T-cell (primary cell): ENCODE measurements at places on chromosomes 13 and 19. TPM values are rescaled to one million over a fixed set of nuclear protein-coding genes. Genes with fewer than 3 reads are reported as not detected.

GRCh38 chr19:33769208-33769607 is 27.5 kb upstream of the KCTD15 start:
- no peak for DNase-seq

DNA sequence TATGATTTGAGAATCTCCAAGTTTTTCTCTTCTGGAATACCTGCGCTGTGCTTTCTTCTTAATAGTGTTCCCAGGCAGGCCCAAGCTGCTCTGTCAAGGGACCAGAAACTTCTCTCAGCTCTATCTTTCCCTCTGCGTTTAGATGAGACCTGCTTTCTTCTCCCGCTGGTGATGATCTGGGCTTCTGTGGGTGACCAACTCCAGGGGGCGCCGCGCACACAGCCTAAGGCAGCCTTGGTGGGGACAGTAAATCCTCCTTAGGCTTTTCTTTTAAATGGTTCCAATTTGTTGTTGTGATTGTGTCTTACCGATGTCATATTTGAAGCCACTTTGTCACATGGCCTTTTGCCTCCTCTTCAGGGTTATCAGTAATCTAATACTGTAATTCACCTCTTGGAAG is 439.4 kb upstream of the KLF12 start:
- DNase-seq, result no peak

NPAS1 gene
- total RNA-seq, result 1.1 TPM

DNA sequence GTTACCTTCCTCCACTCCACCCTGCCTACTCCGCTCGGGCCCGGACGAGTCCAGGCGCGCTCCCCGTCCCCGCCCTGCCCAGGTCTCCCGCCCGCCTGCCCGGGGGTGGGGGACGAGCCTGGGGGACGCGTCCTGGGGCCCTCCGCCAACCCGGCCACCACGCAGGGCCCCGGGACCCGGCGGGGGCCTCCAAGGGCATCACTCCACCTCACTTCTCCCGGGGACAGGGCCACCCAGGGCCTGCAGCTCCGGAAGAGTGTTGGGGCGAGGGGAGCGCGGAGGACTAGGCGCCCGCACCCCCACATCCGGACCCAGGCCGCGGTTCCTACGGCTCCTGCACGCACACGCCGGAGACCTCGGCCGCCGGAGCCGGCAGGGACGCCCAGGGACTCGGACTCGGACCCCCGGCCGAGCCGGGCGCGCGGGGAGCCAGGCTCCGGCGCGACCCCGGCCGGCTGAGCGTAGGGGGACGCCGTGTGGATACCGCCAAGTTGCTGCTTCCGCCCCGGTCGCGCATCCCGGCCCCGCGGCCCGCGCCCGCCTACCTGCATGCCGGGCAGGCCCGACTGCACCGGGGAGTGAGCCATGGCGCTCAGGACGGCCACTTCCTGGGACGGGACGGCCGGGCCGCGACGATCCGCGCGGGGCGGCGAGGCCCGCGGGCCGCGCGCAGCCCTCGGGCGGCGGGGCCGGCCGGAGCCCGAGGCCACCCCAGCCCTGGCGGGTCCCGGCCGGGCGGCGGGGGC is 534 bp downstream of the STK24 start:
- DNase-seq, result peak; percentile 42

GRCh38 chr13:78675112-78675511 is 16.2 kb upstream of the OBI1 start:
- DNase-seq, result no peak

DNA sequence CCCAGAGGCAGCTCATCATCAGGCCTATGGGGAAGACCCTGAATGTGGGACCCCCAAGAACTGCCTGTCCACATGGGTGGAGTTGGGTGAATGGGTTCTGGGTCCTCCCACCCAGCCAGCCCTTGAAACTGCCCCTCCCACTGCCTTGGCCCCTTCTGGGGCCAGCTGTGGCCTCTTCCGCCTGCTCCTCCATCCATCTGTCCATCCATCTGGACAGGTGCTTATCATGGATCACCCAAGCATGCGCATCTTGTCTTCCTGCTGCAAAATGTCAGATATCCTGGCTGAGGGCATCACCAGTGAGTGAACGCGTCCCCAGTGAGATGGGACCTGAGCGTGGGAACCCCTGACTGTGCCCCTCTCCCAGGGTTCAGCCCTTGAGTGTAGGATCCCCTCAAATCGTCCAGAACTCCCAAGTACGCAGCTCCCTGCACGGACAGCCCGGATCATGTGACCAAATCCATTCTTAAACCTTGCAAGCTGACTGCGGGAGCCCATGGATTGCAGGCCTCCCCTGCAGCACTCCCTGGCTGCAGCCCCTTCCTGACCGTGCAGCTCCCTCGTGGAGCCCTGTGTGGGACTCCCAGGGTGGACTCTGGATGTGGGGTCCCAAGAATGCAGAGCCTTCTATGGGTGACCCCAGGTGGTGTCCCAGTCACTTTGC is 2.0 kb downstream of the STXBP2 start:
- no peak for DNase-seq

CLEC17A gene
- total RNA-seq, result 1.8 TPM

- no peak for DNase-seq
Observed at GRCh38 chr13:113612607-113613006, 28.1 kb downstream of the TFDP1 start.

CBY2 gene
- 0.22 TPM for total RNA-seq

ZNF546 gene
- 6.8 TPM for total RNA-seq

DNA sequence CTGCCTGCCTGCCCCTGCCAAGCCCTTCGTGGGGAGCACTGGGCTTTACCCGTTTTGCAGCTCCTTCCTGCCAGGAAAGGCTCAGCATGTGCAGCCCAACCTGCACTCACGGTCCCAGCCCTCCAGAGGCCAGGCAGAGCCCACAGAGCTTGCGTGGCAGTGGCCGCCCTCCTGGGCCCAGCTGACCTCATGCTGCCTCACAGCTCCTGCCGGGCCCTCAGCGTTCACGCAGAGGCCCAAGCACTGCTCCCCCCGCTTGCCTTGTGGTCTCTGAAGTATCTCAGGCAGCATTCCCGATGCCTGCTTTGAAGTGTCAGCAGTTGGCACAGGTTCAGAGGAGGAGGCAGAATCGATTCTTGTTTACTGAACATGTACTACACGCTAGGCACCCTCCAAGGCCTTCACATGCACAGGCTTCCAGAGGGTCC is 32.5 kb downstream of the CAPN12 start:
- no peak for DNase-seq

FBN3 gene
- total RNA-seq, result 0.03 TPM

DNA sequence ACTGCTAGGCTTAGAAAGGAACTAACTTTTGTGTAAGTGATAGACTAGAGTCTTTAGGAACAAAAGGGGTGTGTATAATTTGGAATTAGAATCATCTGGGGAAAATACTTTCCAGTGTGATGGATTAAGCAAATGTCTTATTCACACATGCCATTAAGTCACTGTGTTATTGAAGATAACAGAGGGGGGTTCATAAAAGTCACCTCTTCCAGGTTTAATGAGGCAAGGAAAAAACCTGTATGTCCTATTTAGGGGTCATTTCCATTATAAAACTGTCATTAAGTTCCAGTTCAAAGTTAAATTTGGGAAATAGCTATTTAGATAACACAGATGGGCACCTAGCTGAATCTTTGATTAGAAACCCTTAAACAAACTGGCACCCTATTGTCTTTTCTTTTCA is 505.0 kb upstream of the GPC6 start:
- DNase-seq, result no peak

FUT2 gene
- not detected for total RNA-seq

- no peak for DNase-seq
Observed at GRCh38 chr13:19665427-19665859, 32.0 kb downstream of the MPHOSPH8 start.

DNA sequence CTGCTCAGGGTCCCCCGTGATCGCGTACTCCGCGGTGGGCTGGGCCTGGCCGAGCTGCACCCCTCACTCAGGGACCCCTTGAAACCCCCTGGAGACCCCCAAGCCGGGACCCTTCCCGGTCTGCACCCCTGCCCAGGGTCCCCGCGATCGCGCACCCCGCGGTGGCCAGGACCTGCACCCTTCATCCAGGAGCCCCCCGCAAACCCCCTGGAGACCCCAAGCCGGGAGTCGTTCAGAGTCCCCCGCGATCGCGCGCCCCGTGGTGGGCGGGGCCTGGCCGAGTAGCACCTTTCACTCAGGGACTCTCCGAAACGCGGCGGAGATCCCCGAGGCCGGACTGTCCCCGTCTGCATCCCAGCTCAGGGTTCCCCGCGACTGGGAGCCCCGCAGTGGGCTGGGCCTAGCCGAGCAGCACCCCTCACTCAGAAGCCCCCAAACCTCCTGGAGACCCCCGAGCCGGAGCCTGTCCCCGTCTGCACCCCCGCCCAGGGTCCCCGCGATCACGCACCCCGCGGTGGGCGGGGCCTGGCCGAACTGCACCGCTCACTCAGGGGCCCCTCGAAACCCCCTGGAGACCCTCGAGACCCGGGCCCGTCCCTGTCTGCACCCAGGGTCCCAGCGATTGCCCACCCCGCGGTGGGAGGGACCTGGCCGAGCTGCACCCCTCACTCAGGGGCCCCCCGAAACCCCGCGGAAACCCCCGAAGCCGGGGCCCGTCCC is 748 bp downstream of the LMNB2 start:
- DNase-seq, result peak; percentile 49

DNA sequence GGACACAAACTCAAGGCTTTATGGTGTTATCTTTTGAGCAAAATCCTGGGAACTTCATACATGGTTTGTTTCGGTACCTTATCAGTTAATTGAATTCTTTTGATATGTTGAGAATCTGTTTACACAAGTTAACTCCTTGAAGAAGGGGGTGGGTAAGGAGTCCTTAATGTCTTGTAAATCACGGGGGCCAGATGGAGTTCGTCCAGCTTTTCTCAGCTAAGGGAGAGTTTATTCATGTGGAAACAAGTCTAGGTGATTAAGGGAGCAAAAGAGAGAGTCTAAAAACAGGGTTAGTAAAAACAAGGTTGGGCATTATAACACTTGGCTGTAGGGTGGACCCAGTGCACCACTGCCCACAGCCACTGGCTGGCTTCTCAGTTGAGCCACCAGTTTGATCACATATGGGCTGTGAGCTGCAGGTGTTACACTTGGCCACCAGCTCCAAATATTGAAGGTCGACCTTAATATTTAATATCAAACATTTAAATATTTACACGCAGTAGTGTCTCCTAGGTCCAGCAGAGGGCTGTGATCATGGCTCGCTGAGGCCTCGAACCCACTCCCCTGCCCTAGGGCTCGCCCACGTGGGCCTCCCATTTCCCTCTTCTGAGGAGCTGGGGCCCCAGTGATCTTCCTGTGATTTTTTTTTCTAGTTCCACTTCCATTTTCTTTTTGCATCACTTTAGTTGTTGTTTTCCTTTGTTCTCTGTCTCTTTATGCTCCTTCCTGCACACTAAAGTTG is 21.0 kb upstream of the ZNF43 start:
- DNase-seq, result no peak

TMPRSS9 gene
- total RNA-seq, result not detected

DNA sequence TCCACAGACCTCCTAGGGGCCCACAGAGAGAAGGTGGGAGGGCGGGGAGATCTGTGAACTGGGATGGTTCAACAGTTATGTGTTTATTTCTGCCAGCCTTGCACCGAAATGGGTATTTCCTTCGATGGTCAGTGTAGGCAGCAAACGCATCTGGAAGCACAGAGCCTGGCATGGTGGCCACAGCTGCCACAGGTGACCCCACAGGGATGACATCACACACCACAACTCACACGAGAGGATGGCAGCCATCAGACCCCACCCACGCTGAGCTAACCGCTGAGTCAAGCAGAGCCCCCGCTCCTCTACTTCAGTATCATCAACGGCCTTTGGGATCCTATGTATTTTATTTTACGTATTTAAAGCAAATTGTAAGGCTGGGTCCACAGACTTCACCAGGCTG is 37.4 kb downstream of the NAXD start:
- no peak for DNase-seq

ODAD3 gene
- not detected for total RNA-seq

TNNI3 gene
- not detected for total RNA-seq

DNA sequence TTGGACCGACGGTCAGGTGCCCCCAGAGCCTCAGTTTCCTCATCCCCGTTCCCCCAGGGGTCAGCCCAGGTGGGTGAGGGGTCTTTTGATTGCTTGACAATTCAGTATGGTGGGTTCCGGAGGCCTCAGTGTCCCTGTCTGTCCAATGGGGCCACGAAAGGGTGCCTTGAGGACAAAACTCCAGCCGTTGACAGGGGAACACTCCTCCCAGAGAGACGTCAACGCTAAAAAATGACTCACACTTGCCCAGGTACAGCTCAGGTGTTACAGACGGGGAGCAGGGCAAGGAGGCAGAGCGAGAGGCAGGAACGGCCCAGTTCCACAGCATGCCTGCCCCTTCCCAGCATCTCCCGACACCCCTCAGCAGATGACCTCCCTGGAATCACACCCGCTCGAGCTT is 1.8 kb downstream of the TNFAIP8L1 start:
- DNase-seq, result no peak

- no peak for DNase-seq
Observed at GRCh38 chr13:23811366-23812062, 77.7 kb downstream of the MIPEP start.

DNA sequence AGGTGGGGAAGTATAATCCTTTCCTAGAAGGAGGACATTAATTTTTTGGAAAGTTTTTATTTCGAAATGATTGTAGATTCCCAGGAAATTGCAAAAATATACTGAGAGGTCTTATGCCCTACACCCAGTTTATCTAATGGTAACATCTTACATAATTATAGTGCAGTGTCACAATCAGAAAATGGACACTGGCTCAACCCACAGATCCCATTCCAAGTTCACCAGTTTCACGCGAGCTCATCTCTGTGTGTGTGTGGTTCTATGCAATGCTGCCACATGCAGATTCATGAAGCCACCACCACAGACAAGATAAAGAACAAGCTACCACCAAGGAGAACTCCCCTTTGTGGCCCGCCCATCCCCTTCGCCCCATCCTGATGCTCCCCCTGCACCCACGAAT is 24.4 kb downstream of the IL17D start:
- no peak for DNase-seq

ZNF14 gene
- total RNA-seq, result 21.7 TPM

DNA sequence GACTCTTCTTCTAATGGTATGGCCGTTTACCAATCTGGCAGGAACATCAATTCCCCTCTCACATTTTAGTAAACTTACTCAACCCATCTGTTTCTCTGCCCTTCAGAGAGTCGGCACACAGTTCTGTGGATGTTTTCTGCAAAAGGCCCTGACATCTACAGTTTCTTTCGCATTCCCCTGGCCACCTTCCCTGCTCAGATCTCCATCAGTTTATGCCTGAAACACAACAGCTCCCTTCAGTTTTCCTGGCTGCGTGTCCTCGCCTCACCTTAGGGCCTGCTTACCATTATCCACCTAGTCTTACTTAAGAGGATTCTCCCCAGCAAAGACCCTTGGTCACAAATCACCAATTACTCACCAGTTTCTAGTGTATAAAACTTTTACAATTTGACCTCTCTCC is 25.2 kb downstream of the COL4A1 start:
- no peak for DNase-seq

URAD gene
- total RNA-seq, result not detected

DNA sequence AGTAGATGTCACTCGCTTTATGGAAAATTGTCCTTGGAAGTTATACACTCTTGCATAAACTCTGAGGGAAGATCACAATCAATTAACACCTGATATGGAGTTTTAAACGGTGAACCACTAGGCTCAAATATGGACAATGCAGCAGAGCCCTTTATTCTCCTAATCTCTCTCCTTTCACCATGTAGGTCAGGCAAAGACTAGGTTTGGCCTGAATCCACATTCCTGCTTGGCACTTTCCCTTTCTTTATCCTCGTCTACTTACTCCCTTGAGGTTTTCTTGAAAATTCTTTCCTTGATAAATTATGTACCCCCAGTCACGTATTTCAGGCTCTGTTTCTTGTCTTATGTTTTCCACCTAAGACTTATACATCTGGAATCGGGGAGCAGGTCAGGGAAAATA is 751.7 kb downstream of the DACH1 start:
- DNase-seq, result no peak

GRCh38 chr13:33730147-33730546 is 87.8 kb upstream of the RFC3 start:
- no peak for DNase-seq

LILRB5 gene
- total RNA-seq, result not detected
